Kidney capillary endothelial cell (primary cell): ENCODE measurements at places on chromosomes 16 and 17.

DNA sequence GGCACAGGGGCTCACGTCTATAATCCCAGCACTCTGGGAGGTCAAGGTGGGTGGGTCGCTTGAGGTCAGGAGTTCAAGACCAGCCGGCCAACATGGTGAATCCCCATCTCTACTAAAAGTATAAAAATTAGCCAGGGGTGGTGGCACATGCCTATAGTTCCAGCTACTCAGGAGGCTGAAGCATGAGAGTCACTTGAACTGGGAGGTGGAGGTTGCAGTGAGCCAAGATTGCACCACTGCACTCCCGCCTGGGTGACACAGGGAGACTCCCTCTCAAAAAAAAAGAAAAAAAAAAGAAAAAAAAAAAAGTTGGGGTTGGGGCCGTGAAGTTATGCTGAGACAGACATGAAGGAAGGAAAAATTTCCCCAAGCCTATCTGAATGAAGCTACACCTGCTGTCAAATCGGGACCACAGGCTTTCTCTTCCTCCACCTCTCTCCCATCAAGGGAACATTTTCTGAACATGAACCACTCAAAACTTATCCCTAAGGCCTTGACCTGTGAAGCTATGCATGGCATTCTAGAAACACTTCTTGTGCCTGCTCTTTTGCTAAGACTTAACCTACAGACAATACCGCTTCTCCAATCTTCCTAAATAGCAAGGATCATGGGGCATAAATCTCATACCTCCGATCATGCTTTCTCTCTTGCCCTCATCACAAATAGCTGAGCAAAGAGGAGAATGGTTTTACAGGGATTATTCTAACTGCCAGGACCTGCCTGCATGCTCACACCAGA, 88.6 kb downstream of the CYTH1 start:
- DNase-seq = no peak

- no peak for DNase-seq
Observed at GRCh38 chr17:9336817-9337216, 238.8 kb downstream of the STX8 start.

GRCh38 chr17:76275382-76276068, 10.4 kb downstream of the UBALD2 start:
- DNase-seq = no peak

GRCh38 chr16:27640277-27640600, 90.3 kb downstream of the KATNIP start:
- no peak for DNase-seq

DNA sequence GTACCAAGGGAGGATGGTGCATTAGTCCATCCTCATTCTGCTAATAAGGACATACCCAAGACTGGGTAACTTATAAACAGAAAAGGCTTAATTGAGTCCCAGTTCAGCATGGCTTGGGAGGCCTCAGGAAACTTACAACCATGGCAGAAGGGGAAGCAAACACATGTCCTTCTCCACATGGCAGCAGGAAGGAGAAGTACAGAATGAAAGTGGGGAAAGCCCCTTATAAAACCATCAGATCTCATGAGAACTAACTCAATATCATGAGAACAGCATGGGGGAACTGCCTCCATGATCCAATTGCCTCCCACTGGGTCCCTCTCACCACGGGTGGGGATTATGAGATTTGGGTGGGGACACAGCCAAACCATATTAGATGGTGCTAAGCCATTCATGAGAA, 84.5 kb downstream of the SEC14L1 start:
- DNase-seq = no peak

GRCh38 chr16:19135896-19136438, 22.2 kb downstream of the ITPRIPL2 start:
- no peak for DNase-seq

DNA sequence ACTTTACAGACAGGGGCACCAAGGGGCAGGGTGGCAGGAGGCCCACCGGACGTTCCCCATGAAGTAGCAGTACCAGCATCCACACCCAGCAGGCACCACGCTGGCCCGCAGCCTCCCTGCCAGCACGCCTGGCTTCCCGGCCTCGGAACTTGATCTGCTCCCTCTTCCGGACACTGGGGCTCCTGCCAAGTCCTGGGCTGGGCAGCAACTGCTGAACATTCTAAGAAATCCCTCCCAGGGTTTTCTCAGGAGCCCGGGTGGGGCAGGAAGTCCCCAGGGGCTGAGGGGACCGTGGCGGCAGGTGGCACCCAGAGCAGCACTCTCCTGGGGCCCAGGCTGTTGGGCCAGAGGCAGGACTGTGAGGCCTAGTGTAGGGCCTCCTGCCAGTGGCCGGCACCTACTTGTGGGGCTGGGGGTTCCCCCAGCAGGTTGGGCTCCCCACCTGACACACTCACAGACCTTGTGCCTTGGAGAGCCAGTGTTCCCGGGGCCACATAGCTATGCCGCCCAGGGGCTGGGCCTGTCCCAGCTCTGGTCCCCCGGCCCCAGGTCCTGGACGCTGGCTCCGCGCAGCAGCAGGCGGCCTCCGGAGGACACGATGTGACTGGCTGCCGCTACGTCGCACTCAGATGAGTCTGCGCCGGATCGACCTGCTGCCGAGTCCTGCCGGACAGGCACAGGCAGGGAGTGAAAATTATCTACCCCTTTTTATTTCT, 86.2 kb upstream of the CBX4 start:
- DNase-seq = no peak

GRCh38 chr16:1681032-1681431, 3.0 kb downstream of the JPT2 start:
- no peak for DNase-seq

DNA sequence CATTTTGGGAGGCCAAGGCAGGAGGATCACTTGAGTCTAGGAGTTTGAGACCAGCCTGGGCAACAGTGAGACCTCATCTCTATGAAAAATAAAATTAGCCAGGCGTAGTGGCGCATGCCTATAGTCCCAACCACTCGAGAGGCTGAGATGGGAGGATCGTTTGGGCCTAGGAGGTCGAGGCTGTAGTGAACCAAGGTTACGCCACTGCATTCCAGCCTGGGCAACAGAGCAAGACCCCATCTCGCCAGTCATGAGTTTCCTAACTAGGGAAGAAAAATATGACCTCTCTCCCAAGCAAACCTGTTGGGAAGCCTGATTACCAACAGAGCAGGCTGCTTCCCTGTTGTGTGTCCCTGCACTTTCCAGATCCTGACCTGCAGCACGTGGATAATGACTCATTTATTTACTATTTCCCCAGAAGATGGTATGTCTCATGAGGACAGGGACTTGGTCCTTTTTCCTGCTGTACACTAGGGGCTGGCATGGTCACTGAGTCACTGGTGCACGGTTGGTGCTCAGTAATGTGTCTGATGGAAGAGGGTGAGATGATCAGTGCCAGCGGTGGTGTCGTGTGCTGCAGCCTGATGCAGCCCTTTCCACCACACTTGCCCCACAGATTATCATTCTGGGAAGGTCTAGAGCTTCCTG, 30.8 kb downstream of the NMT1 start:
- no peak for DNase-seq

GRCh38 chr16:12060751-12061150, 84.2 kb downstream of the SNX29 start:
- DNase-seq = no peak

DNA sequence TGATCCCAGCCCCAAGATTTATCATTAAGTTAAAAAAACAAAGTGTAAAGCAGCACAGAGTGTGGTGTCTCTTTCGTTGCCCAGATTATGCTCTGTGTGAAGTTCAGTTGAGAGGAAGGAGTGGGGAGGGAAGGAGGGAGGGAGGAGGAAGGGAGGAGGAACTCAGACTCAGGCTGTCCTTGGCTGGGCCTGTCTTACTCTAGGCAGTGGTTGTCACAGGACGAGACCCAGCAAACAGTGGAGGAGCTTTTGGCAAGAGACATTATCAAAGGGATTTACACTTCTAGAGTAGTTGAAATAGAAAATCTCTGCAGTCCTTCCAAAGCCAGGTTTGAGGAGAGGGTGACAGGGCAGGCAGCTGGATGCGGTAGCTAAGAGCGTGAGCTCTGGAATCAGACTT, 27.8 kb downstream of the KNOP1 start:
- no peak for DNase-seq

DNA sequence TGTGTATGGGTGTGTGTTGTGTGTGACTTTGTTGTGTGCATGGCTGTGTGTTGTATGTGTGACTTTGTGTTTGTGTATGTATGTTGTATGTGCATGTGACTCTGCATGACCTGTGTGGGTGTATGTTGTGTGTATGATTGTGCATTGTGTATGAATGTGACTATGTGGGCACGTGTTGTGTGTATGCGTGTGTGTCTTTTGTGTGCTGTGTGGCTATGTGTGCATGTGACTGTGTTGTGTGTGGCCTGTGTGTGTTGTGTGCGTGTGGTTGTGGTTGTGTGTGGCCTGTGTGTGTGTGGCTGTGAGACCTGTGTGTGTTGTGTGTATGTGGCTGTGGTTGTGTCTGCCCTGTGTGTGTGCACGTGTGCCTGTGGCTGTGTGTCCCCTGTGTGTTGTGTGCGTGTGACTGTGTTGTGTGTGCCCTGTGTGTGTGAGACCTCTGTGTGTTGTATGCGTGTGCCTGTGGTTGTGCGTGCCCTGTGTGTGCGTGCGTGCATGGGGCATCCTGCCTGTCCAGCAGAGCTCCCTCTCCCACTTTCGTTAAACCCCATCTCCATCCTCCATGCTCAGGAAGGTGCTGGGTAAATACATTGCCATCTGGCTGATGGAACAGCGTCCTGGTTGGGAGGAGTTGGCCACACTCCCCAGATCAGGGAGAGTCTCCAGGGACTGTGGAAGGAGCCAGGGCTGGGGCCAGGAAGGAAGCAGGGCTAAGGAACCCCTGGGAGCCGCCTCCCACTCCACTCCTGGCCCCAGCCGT, 90.1 kb upstream of the GSE1 start:
- DNase-seq = no peak

DNA sequence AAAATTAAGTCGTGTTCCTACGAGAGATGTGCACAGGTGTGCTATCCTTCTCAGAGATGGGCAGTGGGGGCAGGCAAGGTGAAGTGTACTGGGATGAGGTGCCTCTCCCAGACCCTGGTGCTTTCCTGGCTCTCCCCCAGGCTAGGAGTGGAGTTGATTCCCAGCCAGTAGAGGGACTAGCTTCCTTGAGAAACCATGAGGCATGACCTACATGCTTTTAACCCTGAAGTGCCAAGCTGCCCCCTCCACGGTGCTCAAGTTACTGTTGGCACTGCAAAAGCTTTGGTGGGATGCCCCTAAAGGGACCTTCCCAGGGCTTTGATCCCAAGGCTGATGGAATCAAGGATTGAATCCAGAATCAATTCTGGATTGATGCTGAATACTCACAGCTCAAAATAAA, 47.0 kb upstream of the SREBF1 start:
- no peak for DNase-seq

- DNase-seq = no peak
Observed at GRCh38 chr17:63370696-63371095, 75.4 kb downstream of the CYB561 start.

DNA sequence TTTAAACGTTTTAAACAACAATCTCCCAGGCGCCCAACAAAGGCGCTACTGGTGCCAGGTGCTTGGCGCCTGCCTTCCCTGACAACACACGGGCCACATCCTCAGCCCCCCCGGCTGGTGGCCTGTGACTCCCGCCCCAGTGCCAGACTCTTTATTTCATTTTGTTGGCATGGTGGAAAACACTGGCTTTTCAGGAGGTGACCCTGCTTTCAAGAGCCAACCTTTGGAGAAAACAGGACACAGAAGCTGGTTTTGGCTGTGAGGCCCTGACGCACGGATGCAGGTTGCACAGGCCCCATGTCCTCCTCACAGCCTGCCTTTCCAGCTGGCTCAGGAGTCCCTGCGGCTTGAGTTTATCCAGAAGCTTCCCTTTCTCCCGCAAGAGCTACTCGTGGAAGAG, 100.0 kb downstream of the METRNL start:
- no peak for DNase-seq

- no peak for DNase-seq
Observed at GRCh38 chr17:49914096-49914490, 54.9 kb upstream of the DLX4 start.

GRCh38 chr16:15665107-15665506, 15.1 kb downstream of the NDE1 start:
- DNase-seq = no peak
